ENCODE measurements at places on chromosomes 5 and 9.
A peak's percentile ranks its signal among the peaks of the same experiment; 100 is the strongest.

DNA sequence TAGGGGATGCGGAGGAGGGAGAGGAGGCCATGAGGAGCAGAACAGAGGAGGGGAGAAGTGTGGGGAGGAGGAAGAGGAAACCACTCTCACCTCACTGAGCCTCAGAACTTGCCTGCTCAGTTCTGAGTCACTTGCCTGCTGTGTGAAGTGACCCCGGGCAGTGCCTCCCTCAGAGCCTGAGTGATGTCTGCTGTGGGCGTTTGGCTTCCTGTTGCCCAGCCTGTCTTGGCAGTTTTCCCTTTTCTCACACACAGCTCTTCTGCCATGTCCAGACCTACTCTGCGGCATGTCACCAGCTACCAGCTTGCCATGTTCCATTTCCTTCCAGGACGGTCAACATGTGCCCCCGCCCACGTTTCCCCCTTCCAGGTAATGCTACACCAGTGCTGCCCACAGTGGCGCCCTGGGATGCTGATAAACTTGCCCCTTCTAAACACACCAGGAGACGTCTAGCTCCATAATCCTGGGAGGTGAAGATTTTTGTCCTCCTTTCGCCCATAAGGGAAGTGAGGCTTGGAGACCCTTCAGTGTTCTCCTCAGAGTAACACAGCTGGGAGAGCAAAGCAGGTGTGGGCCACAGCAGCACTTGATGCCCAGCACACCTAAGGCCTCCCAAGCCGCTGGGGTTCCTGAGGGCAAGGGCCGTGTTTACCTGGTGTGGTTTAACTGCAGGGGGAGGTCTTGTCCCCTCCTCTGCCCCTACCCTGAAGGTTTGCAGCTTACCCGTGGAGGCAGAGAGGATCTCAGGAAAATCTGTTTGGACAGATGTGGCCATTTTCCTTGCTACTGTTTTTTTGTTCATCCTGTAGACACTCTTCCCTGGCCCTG lies 63.8 kb upstream of the RNF130 start:
- DNase-seq: peak; percentile 21

DNA sequence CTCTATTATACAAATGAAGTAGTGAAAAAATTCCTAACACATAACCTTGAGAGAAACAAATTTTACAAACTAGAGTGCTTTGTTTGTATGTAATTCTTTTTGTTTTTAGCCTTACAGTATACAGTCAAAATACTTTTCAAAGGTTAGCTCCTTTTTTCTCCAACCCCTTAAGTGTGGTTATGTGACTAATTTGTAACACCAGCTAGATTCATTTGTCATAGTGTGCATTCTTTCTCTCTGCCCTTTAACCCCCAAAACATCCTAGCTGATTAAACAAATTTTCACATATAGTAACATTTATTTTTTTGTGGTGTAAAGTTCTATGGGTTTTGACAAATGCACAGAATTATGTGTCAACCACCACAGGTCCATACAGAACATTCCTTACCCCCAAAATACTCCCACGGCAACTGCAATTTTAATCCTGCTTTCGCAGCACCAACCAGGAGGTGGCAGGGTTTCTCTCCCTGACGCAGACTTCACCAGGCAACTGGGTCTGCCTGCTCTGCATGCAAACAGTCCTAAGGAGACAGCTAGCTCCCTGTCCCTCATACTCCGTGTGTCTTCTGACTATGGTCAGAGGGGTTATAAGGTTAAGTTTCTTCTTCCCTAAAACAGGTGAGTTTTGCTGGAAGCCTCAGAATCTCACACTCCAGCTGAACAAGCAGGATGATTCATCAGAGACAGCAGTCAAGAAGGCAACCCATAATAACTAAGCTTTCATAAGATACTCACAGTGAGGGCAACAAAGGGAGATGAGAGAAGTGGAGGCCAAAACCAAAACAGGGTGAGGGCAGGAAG lies 44.5 kb upstream of the NR5A1 start:
- DNase-seq: peak; percentile 18

GRCh38 chr9:117656002-117656401 lies 48.2 kb upstream of the TLR4 start:
- no peak for DNase-seq

GRCh38 chr5:18195910-18196309 lies 561.6 kb downstream of the TAF11L14 start:
- DNase-seq: no peak

DNA sequence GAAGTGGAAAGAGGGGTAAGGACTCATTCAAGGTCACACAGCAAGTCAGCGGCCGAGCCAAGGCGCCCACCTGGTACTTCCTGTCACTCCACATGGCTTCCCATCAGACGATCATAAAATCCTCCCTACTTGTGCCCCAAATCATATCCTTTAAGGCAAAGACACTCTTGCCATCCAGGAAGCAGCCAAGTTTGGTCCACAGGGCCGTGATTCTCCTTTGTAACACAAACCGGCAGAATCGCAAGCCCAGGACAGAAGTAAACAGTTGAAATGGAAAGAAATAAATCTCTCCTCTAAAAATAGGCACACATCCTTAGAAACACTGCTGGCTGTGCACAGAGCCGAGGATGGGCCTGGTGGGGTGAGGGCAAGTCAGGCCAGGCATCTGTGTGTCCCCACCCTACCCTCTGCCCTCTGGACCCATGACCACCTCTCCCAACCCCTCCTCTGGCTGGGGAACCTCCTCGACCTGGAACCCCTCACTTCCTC lies 30.5 kb downstream of the TMOD1 start:
- DNase-seq: no peak

- DNase-seq: no peak
Observed at GRCh38 chr5:66830636-66831035, 234.4 kb downstream of the MAST4 start.

GRCh38 chr9:89941875-89942274 lies 337.1 kb downstream of the GADD45G start:
- no peak for DNase-seq

DNA sequence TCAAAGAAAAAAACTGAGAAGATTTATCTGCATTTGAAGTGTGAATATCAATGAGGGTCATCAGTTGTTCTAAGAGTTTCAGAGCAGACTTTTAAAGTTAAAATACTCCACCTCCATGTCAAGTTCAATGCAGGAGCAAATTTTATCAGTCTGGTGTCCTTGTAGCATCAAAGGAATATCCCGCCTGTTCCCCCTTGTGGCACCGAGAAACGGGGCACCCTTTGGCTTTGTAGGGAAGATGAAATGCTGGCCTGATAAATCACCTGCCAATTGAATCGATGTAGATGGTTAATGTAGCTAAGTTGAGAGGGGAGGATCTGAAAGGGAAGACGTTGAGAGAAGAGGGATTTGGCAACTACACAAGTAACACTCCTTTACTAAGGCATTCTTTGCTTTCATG lies 714.5 kb downstream of the EFNA5 start:
- DNase-seq: no peak

DNA sequence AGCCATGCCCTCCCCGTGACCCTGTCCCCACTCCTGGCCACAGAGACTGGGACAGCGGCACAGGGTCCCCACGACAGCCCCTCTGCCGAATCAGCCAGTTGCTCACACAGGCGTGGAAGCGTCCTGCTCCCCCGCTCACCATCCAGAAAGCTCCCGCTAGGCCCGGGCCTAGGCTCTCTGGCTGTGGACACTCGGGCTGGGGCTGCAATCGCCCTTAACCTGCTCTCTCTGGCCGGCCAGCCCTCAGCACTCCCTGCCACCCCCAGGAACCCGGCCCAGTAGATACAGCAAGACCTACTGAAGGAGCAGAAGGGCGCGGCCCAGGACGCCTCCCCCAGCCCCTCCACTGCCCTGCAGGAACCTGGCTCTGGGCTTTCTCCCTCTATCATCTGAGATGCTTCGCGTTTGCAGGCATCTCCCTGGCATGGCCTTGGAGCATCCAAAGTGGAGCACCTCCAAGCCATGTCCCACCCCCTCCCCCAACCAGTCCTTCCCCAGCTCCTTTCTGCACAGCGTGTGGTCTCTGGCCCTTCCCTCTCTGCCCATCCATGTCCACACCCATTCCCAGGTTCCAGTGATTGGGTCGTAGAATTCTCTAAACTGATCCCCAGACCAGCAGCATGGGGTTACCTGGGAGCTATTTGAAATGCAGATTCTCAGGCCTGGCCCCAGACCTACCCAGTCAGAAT lies 113.7 kb upstream of the LMX1B start:
- no peak for DNase-seq

DNA sequence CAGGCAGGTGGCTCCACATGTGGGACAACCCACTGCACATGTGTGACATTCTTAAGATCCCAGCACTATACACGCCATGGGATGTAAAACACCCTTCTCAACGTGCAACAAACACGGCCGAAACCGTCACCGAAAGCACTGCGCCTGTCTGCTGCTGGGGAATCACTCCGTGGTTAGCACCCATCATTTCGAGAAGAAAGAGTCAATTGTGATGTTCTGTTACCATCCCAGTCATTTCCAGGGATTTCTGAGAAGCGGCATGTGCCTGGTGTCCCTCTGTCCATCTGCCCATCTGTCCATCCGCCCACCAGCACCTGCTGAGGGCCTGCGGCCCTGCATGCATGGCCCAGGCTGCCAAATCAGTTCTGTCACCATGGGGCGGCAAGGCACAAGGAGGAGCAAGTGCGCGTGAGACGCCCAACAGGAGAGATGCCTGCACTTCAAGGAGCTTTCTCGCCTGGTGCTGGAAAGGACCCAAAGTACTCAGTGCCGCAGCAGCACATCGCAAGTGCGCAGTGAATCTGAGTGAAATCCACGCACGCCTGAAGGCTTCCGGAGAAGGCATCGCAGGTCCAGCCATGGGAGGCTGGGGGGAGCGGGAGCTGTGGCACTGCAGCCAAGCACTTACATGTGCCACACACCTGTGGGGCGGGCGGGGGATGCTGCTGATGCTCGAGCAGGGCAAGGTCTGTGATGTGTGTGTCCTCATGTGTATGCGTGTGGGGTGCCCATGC lies 38.0 kb downstream of the VAV2 start:
- no peak for DNase-seq

DNA sequence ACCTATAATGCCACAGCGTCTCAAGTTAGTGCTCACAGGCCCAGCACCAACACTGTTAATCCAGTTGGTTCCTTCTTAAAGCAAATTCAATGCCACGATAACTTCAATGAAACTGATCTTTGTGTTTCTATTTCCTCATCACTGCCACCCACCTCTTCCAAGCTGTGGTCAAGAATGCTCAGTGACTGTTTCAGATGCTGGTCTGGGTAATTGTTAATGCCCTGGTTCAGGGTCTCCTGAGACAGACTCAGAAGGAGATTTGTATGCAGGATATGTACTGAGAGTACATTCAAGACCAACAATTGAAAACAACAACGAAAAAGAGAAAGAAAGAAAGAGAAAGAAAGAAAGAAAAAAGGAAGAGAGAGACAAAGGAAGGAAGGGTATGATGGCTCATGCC lies 505.3 kb downstream of the TLE4 start:
- DNase-seq: no peak

GRCh38 chr9:118444403-118444802 lies 740.2 kb downstream of the TLR4 start:
- DNase-seq: no peak

DNA sequence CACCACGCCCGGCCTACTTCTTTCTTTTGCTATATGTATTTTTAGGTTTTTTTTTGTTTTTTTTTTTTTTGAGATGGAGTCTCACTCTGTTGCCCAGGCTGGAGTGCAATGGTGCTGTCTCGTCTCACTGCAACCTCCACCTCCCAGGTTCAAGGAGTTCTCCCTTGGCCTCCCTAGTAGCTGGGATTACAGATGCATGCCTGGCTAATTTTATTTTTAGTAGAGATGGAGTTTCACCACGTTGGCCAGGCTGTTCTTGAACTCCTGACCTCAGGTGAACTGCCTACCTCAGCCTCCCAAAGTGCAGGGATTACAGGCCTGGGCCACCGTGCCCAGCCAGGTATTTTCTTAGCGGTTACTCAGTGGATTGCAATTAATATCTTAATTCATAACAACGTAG lies 23.9 kb upstream of the C5orf24 start:
- no peak for DNase-seq

DNA sequence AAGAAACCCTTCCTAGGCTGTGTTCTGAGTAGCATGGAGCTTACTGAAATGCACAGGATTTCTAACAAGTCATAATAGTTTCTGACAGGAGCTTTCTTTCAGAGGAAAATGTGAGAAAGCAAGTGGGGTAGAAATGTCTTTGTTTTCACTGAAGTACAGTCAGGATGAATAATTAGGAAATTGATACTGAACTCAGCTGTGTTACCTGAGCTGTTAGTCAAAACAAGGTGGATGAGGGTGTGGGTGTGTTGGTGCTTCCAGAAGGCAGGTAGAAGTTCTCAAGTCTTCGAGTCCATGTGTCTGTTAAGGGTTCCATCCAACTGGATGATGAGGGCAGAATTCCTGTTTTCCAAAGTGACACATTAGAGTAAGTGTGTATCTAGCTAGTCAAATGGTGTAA lies 122.4 kb downstream of the BASP1 start:
- no peak for DNase-seq

GRCh38 chr5:42274913-42275312 lies 148.3 kb upstream of the GHR start:
- DNase-seq: no peak

DNA sequence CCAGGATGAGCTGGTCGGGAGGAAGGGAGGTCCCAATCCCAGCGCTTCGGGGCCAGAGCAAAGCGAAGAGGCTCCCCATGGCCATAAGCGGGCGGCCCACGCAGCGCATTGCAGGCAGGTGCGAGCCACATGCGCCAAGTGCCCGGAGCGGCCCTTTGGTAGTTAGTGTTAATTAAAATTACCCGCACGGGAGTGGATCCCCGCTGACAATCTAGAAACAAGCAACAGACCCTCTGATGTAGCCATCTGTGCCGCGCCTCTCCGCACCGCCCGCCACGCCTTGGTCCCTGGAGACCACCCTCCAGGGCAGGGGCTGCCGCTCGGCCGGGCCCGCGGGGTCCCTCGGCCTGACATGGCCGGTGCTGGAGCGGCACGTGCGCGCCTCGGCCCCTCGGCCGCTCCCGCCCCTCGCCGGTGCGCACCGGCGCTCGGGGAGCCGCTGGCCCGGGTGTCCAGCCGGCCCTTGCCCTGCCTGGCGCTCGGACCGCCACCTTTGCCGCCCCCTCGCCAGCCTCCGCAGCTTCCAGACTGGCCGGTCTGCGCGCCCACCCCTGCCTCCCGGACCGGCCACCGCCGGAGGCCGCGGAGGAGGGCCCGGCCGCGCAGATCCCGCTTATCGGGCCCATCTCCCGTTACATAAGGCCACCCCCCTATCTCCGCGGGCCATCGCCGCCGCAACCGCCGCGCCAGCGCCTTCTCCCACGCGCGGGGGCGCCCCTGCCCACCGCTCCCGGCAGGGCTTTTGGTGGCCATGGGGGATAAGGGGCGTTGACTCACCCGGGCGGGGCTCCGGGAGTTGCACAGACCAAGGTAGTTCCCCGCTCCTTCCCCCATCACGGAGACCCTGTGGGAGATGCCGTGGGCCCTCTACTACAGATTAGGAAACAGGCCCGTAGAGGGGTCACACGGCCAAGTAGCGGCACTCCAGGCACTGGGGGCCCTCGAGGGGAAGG lies 1.9 kb upstream of the IL13 start:
- DNase-seq: no peak

DNA sequence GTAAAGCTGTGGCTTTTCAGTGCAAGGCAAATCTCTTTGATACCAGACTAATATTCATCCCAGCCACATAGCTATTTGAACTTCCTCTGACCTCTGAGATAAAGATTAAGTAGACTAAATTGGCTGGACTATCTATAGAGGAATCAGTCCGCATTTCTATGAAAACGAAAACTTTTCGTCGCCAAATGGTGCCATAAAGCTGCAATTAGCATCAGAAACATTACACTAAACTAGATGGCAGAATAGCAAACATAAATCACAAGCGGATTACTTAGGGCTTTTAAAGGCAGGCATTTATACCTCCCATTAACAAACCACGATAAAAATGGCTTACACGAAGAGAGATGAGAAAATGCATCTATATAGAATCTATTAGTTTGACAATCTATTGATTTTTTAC lies 1009.7 kb upstream of the CDH6 start:
- no peak for DNase-seq
